ENCODE measurements at places on chromosomes 1 and 21.
A peak's percentile ranks its signal among the peaks of the same experiment; 100 is the strongest.

GRCh38 chr1:246506367-246506673 lies 759 bp downstream of the SMYD3 start:
- DNase-seq, result no peak

- peak; percentile 23 for DNase-seq
Observed at GRCh38 chr1:11784993-11785769, 20.6 kb downstream of the MTHFR start.

DNA sequence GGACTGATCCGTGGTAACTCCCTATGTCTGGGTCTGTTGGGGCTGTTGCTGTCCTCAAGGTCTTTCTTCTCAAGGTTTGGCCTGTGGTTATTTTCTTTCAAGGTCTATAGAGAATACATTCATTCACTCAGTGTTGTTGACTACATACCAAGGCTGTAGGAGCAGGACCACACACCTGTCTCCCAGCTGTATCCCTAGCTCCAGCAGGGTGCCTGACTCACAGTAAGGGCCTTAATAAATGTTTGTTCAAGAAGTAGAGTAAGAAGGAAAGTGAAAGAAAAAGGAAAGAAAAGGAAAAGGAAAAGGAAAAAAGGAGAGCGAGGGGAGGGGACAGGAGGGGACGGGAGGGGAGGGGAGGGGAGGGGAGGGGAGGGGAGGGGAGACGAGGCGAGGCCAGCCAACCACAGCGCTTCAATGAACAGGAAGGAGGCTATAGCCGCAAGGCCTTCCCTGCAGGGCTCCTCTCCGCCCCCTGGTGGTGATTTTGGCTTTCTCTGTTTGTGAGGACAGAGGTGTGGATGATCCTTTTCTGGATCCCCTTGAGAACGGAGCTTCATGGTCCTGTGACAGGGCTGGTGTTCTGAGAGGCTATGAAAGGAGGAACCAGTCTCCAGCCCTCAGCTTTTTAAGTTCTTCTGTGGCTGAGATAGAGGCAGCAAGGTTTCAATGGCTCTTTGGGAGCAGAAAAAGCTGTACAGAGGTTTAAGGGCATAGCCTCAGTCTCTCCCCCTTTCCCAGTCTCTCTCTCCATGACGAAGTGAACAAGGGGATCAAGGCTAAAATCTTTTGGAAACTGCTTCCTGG lies 30.6 kb upstream of the LCE5A start:
- DNase-seq, result no peak

DNA sequence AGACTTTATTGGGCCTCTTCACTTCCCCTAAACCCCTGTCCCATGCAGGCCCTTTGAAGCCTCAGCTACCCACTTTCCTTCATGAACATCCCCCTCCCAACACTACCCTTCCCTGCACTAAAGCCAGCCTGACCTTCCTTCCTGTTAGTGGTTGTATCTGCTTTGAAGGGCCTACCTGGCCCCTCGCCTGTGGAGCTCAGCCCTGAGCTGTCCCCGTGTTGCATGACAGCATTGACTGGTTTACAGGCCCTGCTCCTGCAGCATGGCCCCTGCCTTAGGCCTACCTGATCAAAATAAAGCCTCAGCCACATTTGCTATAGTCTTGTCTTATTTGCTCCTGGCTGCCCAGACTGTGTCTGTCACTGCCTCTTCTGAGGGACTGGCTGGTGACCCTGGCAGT lies 5.5 kb downstream of the GSTM4 start:
- no peak for DNase-seq

DNA sequence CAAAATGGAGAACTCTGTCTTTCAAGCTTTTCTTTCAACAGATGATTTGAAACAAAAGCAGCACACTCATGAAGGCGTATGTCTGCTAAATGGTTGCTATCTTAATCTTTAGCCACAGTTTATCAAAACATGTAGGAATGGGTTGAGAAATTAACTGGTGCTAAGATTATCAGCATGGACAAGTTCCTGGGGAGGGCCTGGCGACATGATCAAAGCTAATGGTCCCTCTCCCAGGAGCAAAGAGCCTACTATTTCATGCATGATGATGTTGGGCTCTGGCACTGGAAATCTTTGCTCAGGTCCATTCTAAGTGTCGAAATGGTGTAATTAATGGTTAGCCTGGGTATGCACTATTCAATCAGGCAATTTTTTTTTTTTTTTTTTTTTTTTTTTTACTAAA lies 91.7 kb downstream of the SLC45A1 start:
- DNase-seq, result no peak

DNA sequence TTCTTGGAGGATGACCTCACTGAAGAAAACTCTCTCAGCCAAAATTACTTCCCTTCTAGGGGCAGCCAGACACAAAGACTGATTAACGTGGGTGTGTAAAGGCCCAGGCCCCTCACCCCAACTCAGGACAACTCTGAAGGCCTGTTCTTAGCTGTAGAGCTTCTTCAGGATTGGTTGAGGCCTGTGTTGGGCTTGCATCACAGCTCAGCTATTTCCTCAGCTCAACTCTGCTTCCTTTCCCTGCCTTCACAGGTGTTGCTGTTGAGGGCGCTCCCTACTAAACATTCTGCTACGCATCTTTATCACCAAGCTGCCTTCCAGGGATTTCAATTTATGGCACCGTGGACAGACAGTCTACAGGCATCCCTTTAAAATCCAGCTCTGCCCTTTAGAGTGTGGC lies 36.8 kb downstream of the MAB21L3 start:
- DNase-seq, result no peak

GRCh38 chr1:173505391-173505790 lies 28.3 kb downstream of the PRDX6 start:
- DNase-seq, result no peak

DNA sequence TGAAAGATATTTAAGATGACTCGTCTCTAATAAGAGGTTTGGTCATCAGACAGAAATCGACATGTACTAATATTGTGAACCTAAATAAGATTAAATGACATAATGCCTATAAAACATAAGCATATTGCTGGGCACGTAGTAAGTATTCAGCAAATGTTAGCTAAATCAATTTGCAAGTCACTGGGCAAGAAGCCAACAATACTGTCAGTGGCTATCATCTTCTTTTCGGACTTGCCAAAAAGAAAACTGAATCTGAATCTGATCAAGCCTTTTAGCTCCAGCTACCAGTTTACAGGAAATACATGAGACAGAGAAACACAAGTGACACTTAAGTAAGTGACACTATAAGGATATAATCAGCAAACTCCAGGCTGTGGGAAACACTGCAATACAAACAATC lies 46.0 kb downstream of the RPL5 start:
- peak; percentile 12 for DNase-seq

DNA sequence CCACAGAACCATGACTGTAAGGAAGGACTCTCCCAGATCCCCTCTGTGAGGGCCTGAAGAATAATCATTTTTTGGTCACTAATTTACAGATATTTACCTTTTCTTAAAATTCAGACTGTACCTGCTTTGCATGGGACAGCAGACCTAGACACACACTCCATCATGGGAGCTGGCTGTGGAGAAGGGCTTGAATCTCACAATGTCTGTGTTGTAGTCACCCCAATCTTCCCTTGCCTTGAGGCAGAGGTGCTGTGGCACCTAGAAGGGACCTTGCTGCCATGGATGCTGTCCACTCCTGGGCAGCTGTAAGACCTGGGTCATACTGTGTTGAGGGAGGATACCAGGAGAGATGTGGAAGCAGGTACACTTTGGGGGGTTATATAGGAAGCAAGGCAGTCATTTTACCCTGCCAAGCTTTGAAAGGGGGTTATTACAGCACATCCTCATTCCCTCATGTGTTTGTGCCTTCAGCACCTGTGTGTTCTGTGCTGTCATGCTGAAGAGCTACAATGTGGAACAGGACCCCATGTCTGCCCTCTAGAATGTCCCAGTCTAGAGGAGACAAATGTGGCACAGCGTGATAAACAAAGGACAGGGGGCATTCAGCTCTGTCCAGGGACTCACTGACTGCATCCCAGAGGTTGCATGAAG lies 27.1 kb downstream of the TRAF5 start:
- DNase-seq, result no peak

- no peak for DNase-seq
Observed at GRCh38 chr1:158028969-158029368, 35.5 kb downstream of the KIRREL1 start.

- no peak for DNase-seq
Observed at GRCh38 chr1:219144658-219145315, 28.9 kb upstream of the LYPLAL1 start.

GRCh38 chr1:26887125-26887524 lies 3.0 kb downstream of the GPN2 start:
- no peak for DNase-seq

DNA sequence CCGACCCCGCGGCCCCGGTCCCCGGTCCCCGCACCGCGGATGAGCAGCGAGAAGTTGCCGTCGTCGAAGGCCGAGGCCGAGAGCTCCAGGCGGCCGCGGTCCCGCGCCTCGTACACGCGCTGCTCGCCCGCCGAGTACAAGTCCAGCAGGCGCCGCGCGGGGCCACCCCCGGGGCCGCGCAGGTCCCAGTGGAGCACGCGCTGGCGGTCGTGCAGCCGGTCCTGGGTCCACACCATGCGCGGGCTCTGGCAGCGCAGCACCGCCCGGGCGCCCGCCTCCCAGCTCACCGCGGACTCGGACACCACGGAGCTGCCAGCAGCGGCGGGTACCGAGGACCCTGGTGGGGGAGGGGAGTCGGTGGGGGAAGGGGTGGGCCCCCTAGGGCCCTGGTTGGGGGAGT lies 2.9 kb downstream of the MXRA8 start:
- no peak for DNase-seq

GRCh38 chr1:185017338-185017737 lies 28.0 kb upstream of the RNF2 start:
- no peak for DNase-seq

- no peak for DNase-seq
Observed at GRCh38 chr21:38667291-38667870, 138.3 kb upstream of the ETS2 start.

DNA sequence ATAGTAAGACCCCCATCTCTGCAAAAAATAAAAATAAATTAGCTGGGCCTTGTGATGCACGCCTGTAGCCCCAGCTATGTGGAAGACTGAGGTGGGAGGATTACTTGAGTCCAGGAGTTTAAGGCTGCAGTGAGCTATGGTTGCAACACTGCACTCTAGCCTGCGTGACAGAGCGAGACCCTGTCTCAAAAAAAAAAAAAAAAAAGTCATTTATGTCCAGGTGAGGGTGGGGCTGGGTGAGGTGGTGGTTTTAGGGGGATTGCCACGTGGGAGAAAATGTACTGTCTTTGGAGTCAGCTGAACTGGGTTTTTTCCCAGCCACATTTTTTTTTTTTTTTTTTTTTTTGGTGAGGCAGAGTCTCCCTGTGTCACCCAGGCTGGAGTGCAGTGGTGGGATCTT lies 6.7 kb downstream of the PIK3CD start:
- no peak for DNase-seq

GRCh38 chr1:18951818-18952391 lies 4.6 kb downstream of the IFFO2 start:
- no peak for DNase-seq

DNA sequence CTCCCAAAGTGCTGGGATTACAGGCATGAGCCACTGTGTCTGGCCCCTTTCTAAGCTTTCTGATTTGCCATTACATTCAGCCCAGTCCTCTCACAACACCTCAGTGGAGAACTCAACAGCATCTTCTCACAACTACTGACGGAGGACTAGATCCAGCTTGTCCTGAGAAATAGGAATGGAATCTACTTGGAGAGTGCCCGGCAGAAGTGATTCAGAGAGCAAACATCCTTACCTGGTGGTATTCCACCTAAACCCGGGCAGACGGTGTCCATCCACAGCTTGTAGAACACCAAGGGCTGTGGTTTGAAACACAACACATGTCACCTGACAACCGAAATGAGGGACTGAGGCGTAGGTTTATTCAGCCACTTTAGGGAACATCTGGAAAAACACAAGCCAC lies 28.8 kb upstream of the CCSAP start:
- no peak for DNase-seq

- DNase-seq, result no peak
Observed at GRCh38 chr1:106831511-106831910, 225.0 kb upstream of the PRMT6 start.

DNA sequence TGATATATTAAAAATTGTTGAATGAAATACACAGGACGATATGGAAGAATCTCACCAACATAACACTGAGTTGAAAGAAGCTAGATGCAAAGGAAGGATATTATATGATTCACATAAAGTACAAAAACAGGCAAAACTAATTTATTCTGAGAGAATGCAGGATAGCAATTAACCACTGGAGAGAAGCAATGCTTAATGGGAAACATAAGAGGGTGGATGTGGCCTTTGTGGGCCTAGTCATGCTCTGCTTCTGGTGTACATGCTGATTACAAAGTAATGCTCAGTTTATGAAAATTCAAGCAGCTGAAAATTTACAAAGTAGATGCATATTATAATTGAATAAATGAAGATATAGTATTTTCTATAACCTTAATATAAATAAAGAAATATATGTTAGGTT lies 326.4 kb upstream of the ADAMTS5 start:
- no peak for DNase-seq

GRCh38 chr1:21579791-21580190 lies 70.6 kb downstream of the ALPL start:
- no peak for DNase-seq

GRCh38 chr1:208173749-208174148 lies 70.4 kb downstream of the PLXNA2 start:
- DNase-seq, result no peak

- DNase-seq, result peak; percentile 15
Observed at GRCh38 chr1:51238034-51238403, 1.9 kb downstream of the RNF11 start.

DNA sequence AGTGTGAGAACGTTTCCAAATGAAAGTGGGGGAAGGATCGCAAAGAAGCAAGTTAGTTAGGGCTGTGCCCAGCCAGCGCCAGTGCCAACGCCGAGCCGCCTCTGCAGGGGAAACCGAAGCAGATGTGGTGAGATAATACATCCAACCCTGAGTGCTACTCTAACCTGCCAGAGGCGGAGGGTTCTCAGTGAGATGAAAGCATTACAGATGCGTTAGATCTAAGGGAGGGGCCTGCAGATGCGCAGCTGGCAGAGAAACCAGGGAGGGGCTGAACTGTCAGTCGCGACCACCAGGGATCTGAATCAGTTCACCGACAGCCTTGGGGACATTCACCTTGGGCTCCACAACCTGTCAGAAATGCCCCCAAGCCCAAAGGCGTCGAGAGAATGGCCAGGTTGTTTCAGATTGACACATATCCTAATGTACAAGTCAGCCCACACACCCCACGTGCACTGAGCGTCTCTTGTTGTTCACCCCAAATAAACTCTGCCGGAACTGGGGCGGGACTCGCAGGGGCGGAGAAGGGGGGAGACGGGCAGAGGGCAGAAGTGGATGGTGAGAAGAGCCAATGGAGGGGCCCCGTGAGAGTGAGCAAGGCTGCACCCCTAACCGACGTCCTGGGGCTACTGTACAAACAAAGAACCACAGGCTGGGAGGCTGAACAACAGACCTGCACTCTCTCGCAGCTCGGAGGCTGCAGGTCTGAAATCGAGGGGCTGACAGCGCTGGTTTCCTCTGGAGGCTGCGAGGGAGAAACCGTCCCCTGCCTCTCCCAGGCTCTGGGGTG lies 8.7 kb upstream of the UMODL1 start:
- peak; percentile 68 for DNase-seq

GRCh38 chr1:154953611-154954038 lies 2.3 kb downstream of the PBXIP1 start:
- peak; percentile 12 for DNase-seq

GRCh38 chr21:17428484-17428869 lies 84.4 kb upstream of the CXADR start:
- no peak for DNase-seq

- DNase-seq, result peak; percentile 40
Observed at GRCh38 chr1:43764581-43764980, 57.2 kb downstream of the ST3GAL3 start.
